ENCODE measurements at places on chromosomes 2 and 18. TPM values are rescaled to one million over a fixed set of nuclear protein-coding genes. Genes with fewer than 3 reads are reported as not detected.

Gene NPHP1
- 2.0 TPM for polyA plus RNA-seq

Gene GRHL1
- polyA plus RNA-seq = 0.70 TPM

Gene LRRTM4
- not detected for polyA plus RNA-seq

Gene CD302
- 10.4 TPM for polyA plus RNA-seq

Gene CPS1
- 0.24 TPM for polyA plus RNA-seq

Gene EFR3B
- 0.21 TPM for polyA plus RNA-seq

Gene SPP2
- not detected for polyA plus RNA-seq

Gene POTEJ
- 0.03 TPM for polyA plus RNA-seq

Gene DNPEP
- polyA plus RNA-seq = 77.5 TPM

Gene PMAIP1
- 7.3 TPM for polyA plus RNA-seq

Gene C2orf15
- polyA plus RNA-seq = not detected

Gene ADGRF3
- 0.21 TPM for polyA plus RNA-seq

Gene LYPD1
- polyA plus RNA-seq = 121 TPM

Gene ZC3H15
- polyA plus RNA-seq = 24.1 TPM

Gene LIPG
- polyA plus RNA-seq = 86.3 TPM

Gene RAD51AP2
- not detected for polyA plus RNA-seq

Gene SOCS6
- polyA plus RNA-seq = 8.6 TPM

Gene NR4A2
- polyA plus RNA-seq = 1.4 TPM

Gene DNAH6
- not detected for polyA plus RNA-seq

Gene NRP2
- 138 TPM for polyA plus RNA-seq

Gene UGT1A5
- polyA plus RNA-seq = not detected

Gene SERPINB7
- not detected for polyA plus RNA-seq

Gene SERPINB4
- not detected for polyA plus RNA-seq

Gene GAREM1
- polyA plus RNA-seq = 0.69 TPM

Gene PKDCC
- 3.0 TPM for polyA plus RNA-seq

All from endothelial cell of umbilical vein (primary cell).